ENCODE measurements at places on chromosomes 11 and 22.

DNA sequence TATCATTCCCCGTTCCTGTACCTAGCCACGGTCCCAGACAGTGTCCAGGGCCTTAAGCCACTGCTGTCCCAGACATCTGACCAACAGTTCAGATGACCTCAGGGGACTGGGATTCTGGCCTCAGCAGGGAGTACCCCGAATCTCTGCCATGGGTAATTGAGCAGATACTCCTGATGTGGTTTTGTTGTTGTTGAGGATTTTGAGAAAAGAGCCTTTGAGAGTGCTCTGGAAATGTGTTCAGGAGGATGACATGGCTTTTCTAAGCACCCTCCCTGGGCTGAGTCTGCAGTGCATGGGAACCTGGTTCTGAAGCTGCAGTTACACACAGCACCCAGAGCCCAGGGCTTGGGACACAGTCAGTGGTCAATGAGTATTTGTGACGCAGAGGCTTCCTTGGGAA is 30.4 kb downstream of the ADAMTS15 start:
- no peak overlapping the region for H3K4me3 ChIP-seq
- H3K36me3 ChIP-seq: no peaks in the 10 kb centered on the region
- no peaks in the 10 kb centered on the region for H3K27me3 ChIP-seq

GRCh38 chr11:86274503-86274902 is 27.5 kb upstream of the HIKESHI start:
- no peaks in the 10 kb centered on the region for H3K4me1 ChIP-seq
- H3K36me3 ChIP-seq: peaks cover 53% of the 10 kb centered on the region
- H3K27ac ChIP-seq: no peak overlapping the region
- H3K4me3 ChIP-seq: no peak overlapping the region
- DNase-seq: peak; percentile 35

- H3K27me3 ChIP-seq: no peaks in the 10 kb centered on the region
- H3K27ac ChIP-seq: no peak overlapping the region
- H3K4me3 ChIP-seq: no peak overlapping the region
Observed at GRCh38 chr22:49583886-49584505, 243.7 kb downstream of the BRD1 start.

DNA sequence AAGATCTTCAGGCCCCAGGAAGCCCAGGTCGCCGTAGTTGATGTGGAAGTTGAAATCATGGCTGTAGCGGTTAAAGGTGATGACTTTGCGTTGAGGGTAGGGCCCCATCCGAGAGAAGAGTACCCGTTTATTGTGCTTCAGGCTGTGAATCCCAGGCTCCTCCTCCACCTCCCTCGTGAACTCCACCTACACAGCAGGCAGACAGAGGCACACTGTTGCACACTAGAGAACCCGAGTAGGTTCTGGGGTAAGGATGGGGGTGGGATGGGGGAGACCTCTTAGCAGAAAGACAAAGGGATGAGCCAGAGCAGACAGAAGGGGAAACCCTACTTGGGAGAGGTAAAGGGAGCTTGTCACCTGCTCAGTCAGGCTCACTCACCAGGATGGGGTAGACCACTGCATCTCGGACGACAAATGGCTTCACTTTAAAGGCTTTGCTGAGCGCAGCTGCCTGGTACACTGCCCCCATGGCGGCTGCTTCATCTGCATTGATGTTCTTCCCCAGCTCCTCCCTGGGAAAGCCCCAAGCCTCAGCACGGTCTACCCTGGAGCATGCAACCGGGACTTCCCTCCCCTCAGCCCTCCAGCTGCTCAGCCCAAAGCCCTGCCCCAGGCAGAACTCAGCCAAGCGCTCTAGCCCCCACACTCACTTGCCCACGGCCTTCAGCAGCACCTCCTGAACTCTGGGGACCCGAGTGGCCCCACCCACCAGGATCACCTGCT is 5.4 kb downstream of the HYOU1 start:
- H3K36me3 ChIP-seq: peaks cover 85% of the 10 kb centered on the region
- H3K4me3 ChIP-seq: no peak overlapping the region
- no peaks in the 10 kb centered on the region for H3K27me3 ChIP-seq
- peaks cover 15% of the 10 kb centered on the region for H3K4me1 ChIP-seq
- no peak overlapping the region for H3K27ac ChIP-seq
- DNase-seq: peak; percentile 65

DNA sequence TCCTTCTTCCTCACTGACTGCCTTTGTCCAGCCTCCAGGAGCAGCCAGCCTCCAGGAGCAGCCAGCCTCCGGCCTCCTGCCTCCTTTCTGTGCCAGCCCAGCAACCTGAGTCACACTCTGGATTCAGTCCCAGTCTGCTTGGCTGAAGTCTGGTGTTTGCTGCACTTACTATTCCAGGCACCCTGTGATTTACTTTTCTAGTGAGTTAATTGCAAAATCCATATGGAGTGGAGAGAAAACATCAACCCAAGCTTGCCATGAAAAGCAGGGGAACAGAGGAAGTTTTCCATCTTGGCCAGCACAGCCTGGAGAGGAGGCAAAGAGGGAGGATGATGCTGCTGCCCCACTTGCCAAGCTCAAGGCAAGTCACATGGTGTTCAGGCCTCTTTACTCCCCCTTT is 400.5 kb downstream of the TENM4 start:
- no peak overlapping the region for H3K4me3 ChIP-seq
- H3K27ac ChIP-seq: no peak overlapping the region
- H3K4me1 ChIP-seq: no peaks in the 10 kb centered on the region
- no peaks in the 10 kb centered on the region for H3K27me3 ChIP-seq
- DNase-seq: no peak

DNA sequence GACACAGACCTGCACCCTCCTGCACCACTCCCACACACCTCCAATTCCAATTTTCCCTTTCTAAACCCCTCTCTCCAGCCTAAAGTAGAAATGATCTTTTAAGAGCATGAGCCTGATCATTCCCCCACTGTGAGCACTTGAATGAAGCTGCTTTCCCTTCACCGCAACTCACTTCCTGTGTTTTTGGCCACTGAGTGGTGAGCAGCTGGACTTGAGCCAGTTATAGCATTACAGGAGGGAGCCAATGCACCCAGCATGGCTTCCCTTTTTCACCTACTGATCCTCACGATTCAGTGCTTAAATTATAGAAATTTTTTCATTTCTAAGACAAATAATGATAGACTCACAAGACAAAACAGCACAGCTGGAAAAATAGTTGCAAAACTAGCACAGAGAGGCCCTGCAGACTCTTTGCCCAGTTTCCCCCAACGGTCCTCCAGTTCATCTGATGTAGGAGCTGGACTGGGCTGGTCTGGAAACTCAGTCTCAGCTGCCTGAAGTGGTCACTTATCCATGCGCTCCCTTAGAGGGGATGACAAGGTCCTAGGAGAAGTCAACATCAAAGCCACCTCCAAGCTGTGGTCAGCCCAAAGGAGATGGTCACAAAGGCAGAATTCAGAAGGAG is 9.7 kb upstream of the APOL4 start:
- H3K27ac ChIP-seq: no peak overlapping the region
- H3K4me3 ChIP-seq: no peak overlapping the region
- DNase-seq: no peak
- no peaks in the 10 kb centered on the region for H3K27me3 ChIP-seq
- H3K36me3 ChIP-seq: no peaks in the 10 kb centered on the region

DNA sequence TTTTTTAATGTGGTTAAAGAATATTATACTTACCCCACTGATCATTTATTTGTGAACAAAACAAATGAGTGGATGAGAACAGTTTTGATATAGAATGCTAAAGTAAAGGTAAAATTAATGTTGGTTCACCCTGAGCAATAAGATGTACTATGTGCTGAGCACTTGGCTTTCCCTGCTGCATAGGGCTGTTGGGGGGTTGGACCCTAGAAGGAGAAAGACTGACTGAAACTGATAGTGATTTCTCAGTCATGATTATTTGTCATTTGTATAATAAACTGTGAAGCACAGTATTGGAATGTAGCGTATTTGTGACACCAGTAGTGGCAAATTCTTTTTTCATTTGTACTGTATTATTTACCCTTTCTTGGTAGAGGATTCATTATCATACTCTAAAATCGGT is 63.3 kb downstream of the PRMT3 start:
- no peak overlapping the region for H3K27ac ChIP-seq
- peaks cover 3% of the 10 kb centered on the region for H3K4me1 ChIP-seq
- no peak for DNase-seq
- H3K4me3 ChIP-seq: no peak overlapping the region
- H3K27me3 ChIP-seq: no peaks in the 10 kb centered on the region

GRCh38 chr11:7495882-7496551 is 10.7 kb downstream of the OLFML1 start:
- peak overlapping the region; percentile 53 for H3K27ac ChIP-seq
- DNase-seq: no peak
- H3K36me3 ChIP-seq: no peaks in the 10 kb centered on the region
- H3K4me3 ChIP-seq: no peak overlapping the region
- peaks cover 4% of the 10 kb centered on the region for H3K4me1 ChIP-seq
- no peaks in the 10 kb centered on the region for H3K27me3 ChIP-seq

DNA sequence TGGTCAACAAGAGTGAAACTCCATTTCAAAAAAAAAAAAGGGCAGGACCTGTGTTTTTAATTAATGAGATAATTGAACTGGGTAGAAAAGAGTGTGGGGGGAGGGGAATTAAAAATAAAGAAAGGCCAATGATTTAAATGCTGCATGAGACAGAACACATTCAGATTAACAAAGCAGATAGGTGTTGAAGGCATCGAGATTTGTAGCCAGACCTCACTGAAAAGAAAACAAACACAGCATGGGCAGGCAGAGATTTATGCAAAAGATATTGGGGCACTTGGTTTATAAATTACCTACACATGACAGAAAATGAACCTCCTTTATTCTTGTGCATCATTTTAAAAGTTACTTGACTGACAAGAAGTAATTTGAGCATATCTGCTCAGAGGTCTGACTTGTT is 354.0 kb upstream of the API5 start:
- no peak overlapping the region for H3K27ac ChIP-seq
- no peaks in the 10 kb centered on the region for H3K36me3 ChIP-seq
- no peak for DNase-seq

Data from natural killer cell (primary cell).